ENCODE measurements at places on chromosomes 16 and 17.

DNA sequence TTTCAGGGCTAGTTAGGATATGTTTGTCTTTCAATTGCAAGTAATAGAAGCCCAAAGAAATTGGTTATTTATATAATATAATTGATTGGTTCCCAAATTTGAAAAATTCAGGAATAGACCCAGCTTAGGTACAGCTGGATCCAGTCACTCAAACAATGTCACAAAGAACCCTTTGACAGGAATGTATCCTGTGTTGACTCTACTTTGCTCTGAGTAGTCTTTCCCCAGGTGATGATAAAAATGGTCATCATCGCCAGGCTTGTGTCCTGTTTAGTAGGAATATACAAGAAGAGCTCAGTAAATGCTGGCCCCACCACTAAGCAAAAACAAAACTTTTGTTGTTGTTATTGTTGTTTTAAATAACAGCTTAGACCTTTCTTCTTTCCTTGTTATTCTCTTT lies 35.0 kb downstream of the MAPT start:
- no peak for DNase-seq

DNA sequence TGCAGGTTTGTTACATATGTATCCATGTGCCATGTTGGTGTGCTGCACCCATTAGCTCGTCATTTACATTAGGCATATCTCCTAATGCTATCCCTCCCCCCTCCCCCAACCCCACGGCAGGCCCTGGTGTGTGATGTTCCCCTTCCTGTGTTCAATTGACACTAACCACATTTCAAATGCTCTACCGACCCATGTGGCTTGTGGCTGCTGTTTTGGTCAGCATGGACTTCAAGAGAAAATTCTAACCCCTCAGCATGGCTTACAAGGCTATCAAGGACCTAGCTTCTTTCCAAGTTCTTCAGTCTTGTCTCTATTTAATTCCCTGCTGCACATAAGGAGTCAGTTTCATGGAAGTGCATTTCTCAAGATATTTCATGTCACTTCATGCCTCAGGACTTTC lies 52.9 kb downstream of the MMD start:
- no peak for DNase-seq

- no peak for DNase-seq
These were observed 11.7 kb upstream of the ST6GALNAC2 start for GRCh38 chr17:76597156-76598003.

DNA sequence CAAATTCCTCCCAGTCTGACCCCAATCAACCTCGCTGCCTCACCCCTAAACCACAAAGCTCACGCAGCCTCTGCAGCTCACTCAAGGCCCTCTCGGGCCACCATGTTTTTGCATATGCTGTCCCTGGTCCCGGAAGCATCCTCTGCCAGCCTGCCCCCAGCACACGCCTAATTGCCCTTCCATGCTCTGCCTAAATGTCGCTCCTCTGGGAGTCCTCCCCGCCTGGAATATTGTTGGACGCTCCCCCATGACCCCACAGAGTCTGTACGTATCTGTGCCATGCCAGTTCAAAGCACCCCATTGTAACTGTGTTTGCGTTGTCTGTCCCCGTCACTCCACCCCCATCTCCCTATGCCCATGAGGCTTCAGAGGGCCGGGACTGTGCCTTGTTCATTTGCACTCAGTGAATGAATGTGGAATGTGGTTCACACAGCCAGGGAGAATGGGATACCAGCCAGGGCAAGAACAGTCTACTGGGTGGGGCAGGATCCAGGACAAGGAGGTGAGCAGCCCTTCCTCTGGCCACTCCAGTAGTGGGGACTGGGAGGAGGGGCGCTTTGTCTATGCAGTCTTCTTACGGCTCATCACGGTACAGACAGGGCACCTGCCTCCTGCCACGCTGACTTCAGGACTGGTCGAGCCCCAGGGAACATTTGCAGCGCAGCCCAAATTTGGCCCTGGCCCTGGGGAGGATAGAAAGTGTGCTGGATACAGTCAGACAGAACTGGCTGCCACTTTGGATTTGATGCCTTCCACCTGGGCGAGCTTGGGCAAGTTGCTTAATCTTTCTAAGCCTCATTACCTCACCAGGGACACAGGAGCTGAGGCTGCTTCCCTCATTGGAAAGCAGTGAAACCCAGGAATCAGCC lies 48.5 kb downstream of the NOS2 start:
- no peak for DNase-seq

DNA sequence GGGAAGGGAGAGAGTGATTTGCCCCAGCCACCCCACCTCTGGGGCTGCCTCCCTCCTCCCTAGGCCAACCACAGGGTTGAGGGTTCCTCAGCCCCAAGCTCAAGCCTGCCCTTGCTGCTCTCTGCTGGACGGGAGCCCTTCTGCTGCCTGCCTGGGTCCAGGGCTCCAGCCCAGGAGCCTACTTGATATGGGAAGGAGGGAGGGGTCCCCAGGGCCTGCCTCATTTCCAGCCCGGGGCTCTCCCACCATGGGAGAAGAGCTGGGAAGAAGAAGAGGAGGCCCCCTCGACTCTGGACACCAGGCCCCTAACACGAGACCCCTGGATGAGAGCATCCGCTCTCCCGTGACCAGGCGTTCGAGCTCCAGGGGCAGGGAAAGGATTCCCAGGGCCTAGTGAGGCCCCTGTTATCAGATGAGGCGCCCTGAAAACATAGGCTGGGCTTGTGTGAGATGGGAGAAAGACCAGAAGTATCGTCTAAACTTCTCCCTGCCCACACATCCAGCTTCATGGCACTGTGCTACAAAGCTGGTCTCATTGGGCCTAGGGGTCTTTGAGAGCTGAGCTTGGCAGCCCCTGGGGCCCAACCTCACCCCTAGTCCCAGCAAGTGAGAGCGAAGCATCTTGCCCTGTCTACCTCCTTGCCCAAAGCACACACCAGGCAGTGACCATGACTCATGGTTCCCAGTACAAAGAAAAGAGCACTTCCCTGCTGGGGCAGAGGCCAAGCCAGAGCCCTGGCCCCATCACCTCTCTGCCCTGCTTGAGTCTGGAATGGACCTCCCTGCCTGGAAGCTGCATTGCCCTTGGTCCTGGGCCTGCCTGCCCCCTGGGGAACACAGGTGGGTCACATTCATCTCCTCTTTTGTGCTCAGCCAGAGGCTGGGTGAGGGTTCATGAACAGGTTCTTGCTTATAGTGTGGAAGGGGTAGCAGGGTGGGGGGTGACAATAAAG lies 987 bp downstream of the SLC16A5 start:
- DNase-seq = no peak

DNA sequence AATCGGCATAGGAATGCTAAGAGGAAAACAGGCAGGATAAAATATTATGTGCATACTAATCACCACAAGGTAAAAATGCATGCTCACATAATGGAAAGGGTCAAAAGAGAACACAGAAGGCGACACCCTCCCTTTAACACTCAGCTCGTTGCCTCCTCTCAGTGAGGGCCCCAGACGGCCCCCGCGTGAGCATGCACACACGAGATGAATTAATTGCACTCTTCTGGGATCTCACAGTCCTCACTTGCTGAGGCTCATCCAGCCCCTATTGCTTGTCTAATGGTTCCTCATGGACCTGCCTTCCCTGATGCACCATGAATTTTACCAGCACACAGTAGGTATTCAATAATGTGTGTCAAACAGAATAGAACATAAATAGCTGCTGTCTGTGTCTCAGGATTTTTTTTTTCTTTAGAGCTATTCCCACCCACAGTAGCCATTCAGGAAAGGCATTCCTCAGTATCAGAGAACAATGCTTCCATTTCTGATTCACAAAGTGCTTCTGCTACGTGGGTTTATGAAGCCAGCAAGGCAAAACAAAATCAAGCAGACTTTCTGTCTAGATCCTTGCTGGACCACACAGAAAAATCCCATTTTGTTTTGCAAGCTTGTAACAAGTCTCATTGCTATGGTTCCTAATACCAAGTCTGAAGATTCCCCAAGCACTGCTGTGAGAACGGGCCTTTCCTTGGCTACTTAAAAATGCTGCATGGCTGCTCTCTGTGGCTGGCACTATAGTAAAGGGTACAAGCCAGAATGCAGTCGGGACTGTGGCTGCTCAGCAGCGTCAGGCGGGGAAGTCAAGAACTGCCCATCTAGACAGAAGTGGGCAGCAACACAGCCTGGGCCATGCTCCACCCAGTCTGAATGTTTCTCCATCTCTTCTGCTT lies 43.6 kb downstream of the TOM1L2 start:
- DNase-seq = no peak

Data from stimulated activated CD8-positive, alpha-beta memory T cell treated with anti-CD3 and anti-CD28 coated beads, Interleukin-15, amount 100 ng/mL, for 4 hours (primary cell).